Dermis blood vessel endothelial cell (primary cell): ENCODE measurements at places on chromosomes 6 and 20. TPM values are rescaled to one million over a fixed set of nuclear protein-coding genes. Genes with fewer than 3 reads are reported as not detected.

- DNase-seq = peak; percentile 77
Observed at GRCh38 chr20:63653041-63653973, at the start of gene STMN3. STMN3 (minus strand) TSS chr20:63653424; CDS start chr20:63653345, 79 bp downstream.

DNA sequence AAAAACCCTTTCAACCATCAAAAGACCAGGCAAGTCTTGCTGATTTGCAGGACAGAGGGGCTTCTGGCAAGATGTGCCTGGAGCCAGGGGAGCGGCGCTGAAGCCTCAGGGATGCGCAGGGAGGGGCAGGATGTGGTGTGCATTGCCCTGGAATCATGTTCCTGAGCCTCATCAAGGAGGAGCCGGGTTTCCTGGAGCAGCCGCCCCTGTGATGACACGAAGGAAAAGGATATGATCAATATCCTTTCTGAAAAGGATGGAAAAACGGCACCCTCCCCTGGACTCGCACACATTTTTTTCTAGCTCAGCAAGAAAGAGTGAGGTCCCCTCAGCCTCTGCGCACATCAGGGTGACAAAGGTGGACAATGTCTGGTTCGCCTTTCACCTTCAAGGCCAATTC, 173.1 kb upstream of the SSTR4 start:
- DNase-seq = peak; percentile 85

DNA sequence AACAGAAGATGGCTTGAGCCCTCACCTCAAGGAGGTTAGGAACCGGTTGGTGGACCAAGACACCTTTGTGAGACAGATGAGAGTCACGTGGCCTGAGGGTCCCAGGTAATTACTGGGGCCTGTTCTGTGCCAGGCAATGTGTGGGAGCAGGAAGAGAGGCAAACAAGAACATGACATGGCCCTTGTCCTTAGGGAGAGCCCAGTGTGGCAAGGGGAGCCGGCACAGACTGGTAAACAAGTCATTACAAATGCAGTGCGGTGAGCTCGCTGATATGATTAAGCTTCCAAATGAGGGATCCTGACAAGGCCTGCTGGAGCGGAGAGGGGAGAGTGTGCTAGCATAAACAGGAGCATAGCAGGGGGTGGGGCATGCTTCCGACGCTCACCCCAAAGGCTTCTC, 55.6 kb downstream of the ZNF831 start:
- no peak for DNase-seq

DNA sequence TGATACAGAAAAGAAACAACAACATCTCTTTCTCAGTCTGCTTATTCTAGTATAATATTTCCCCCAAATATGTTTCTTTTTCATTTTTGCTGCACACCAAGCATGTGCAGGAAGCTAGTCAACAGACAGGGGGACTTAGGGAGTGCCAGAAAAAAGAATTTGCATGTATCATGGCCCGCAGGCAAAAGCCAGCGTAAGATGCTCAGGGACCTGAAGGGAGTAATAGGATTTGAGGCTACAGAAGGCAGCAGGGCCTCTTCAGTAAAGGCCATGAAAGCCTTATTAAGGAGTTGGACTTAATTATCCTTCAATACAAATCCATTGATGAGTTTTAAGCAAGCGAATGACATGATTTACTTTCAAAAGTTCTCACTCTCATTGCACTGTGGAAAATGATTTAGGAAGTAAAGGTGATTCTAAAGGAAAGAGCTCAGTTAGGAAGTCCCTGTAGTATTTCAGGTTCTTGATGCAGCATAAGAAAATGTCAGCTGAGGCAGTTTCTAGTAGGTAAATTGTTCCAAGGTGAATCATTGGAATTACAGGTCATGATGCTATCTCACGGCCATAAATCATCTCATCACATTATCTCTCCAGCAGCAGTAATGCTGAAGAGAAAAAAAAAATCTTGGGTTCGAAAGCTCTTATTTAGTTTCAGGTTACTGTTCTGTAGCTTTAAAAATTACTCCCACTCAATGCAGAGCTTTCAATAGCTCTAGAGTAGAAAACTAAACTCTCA, 94.8 kb downstream of the PTCHD4 start:
- no peak for DNase-seq

DNA sequence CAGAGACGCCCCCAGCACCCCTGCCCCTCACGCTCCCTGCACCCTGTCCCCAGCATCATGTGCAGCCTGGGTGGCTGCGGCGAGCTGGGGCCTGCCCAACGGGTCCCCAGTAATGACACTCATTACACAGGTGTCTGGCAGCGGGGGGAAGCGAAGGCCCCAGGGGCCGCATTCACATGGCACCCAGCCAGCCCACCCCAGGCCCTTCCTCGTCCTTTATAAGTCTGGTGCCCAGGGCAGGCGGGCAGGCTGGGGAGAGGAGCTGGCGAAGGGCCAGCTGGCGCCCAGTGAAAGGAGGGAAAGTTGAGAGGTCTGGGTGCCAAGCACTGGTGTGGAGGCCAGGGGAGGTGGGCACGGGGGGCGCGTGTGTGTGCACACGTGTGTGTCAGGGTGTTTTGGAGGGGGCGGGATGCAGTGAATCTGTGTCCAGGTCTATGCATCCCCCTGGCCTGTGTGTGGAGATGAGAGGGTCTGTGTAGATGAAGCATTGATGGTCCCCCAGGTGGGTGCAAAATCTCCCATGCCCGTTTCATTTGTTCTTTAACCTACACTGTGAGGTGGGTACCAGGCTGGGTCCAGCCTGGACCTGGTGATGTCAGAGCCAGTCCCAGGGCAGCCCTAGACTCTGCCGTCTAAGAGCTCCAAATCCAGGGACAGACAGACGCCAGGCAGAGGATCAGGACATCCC, 105.3 kb downstream of the CEBPB start:
- no peak for DNase-seq

GRCh38 chr6:53315086-53315724, 33.5 kb downstream of the ELOVL5 start:
- DNase-seq = no peak

DNA sequence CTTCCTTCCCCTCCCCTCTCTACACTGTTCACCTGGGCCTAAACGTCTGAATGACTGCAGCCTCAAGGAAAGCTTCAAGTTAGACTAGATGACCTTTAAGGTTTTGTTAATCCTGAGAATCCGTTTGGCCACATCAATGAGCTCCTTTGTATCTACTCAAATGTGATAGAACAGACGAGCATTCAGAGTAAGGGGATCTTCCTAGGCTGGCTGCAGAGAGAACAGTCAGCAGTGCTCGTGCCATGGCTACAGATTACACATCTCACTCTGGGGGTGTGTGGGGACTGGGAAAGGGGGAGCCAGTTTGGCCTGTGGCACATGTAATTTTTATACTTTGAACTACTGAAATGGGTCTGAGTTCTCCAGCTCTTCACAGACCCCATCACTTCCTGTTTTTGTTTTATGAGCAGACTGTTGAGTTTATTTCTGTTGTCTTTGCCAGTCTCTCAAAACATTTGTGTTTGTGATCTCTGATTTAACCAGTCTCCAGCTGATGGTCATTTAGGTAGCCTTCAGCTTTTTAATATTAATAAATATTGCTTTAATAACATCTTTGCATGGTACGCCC, 50.9 kb downstream of the KCNS1 start:
- DNase-seq = no peak

GRCh38 chr6:143673669-143674068, 4.1 kb upstream of the PHACTR2 start:
- peak; percentile 89 for DNase-seq

DNA sequence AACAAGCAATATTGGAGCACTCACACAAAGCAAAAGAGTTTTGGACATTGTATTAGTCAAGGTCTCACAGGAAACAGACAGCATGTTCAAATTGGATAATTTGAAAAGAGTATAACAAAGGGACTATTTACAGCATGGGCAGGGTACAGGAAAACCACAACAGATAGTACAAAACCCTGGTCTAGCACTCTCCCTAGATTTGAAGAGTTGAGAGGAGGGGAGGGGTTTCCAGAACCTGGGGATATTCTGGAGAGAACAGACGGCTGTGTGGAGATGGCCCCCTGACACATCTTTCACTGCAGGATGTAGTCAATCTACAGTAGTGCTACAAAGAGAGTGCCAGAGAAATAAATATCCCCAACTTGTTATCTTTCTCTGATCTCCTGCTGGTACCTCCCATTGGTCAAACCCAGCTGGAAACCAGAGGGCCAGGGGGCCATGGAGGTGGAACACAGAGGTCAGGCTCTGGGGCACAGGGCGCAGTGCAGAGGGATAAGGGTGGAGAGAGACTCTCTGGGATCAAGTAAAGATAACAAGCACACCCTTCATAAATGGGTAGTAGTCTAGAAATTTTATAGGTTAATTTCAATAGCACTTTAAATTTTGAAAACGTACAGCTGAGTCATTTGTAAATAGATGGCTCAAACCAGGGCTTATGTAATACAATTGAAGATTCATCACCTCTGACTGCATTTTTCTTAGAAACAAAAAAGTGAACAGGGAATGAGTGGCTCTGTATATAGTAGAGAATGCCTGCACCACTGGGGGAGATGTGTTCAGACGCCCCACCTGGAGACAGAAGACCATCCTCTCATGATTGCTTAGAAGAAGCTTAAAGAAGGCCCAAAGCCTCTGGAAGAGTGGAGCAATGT, 25.7 kb downstream of the RCAN2 start:
- DNase-seq = no peak

- peak; percentile 60 for DNase-seq
Observed at GRCh38 chr6:126919947-126920346, 198.5 kb upstream of the RSPO3 start.

- peak; percentile 20 for DNase-seq
Observed at GRCh38 chr20:5072756-5073659, 46.8 kb downstream of the PCNA start.

GRCh38 chr6:130932438-130932837, 105.2 kb downstream of the SMLR1 start:
- no peak for DNase-seq

- peak; percentile 13 for DNase-seq
Observed at GRCh38 chr6:74939151-74939708, 266.6 kb downstream of the COL12A1 start.

DNA sequence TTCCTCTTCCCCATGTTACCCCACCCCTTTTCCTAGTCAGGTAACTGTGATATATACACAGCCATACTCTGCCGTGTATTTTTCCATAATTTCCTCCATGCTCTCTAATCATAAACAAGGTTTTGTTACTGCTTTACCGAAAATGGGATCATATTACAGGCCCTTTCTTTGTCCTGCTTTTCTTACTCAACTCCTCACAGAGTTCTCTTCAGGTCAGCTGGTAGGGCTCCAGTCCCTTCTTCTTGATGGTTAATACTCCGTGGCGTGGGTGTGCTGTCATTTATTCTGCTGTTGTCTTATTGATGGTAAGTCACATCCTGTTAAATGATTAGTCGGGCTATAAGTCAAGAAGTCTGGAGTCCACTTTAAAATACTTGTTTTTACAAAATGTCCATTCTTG, 24.9 kb upstream of the PI16 start:
- peak; percentile 20 for DNase-seq

DNA sequence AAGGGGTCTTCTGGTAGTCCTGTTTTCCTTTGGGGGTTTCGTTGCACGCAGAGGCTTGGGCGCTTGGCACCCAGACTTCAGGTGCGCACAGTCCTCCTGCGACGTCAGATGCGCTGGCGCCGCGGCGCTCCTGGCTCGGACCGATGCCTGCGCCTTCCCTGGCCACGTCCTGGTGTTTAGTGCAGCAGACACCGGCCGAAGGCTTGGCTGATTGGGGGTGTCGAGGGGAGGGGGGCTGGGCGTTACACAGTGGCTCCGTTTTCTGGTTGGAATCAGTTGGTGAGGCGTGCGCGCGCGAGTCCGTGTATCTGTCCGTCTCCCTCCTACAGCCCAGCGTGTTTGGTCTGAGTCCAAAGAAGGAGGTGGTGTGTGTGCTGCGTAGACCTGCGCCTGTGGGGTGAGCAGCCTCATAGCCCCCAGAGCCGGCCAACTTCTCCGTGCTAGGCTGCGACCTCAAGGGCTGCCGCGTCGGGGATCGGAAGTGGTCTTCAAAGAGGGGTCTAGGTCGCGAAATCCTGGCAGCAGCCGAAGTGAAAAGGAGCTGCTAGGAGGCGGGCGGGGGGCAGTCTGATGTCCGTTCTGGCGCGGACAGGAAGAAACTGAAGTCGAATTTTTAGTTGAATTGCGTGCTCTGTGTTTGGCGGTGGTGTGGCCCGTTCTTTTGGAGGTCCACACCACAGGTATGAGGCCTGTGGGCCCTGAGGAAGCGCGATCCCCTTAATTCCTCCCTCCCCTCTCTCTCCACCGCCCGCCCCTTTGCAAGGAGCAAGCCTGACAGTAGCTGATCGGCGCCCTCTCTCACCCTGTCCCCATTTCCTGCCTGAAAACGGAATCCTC, 1.5 kb downstream of the SYNDIG1 start:
- no peak for DNase-seq

DNA sequence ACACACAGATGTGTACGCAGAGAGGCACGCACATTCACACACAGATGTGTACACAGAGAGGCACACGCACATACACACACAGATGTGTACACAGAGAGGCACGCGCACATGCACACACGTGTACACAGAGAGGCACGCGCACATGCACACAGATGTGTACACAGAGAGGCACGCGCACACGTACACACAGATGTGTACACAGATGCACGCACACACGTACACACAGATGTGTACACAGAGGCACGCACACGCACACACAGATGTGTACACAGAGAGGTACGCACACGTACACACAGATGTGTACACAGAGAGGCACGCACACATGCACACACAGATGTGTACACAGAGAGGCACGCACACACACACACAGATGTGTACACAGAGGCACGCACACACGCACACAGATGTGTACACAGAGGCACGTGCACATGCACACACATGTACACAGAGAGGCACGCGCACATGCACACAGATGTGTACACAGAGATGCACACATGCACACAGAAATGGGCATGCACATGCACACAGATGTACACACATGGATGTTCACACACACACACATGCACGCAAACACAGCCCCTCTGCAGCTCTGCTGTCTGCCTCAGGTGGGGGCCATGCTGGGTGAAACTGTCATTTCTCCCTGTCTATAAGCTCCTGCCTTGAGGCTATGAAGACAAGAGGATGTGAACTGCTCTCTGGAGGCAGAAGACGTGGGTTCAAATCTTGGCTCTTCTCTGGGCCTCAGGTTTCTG, 14.3 kb upstream of the MYT1 start:
- DNase-seq = no peak

The BPIFB2 gene
- not detected in 2 replicates for total RNA-seq

The CCR6 gene
- total RNA-seq = not detected in 2 replicates

The C6orf58 gene
- not detected in 2 replicates for total RNA-seq

The SLC17A2 gene
- not detected in 2 replicates for total RNA-seq

The ESR1 gene
- not detected in 2 replicates for total RNA-seq

The NNAT gene
- 0.23 and 0.34 TPM in 2 replicates for total RNA-seq

The ENPP1 gene
- total RNA-seq = 0.34 and 0.98 TPM in 2 replicates

The IRAK1BP1 gene
- 2.7 and 3.3 TPM in 2 replicates for total RNA-seq

The KCNK15 gene
- 0.05 and 0.17 TPM in 2 replicates for total RNA-seq

The LY6G6C gene
- not detected in 2 replicates for total RNA-seq

The TSBP1 gene
- total RNA-seq = not detected in 2 replicates

The PCK1 gene
- not detected in 2 replicates for total RNA-seq
